ENCODE measurements at places on chromosomes 3 and 15.
A peak's percentile ranks its signal among the peaks of the same experiment; 100 is the strongest.

- DNase-seq = peak; percentile 13
Observed at GRCh38 chr3:112038863-112039262, 4.3 kb downstream of the TMPRSS7 start.

DNA sequence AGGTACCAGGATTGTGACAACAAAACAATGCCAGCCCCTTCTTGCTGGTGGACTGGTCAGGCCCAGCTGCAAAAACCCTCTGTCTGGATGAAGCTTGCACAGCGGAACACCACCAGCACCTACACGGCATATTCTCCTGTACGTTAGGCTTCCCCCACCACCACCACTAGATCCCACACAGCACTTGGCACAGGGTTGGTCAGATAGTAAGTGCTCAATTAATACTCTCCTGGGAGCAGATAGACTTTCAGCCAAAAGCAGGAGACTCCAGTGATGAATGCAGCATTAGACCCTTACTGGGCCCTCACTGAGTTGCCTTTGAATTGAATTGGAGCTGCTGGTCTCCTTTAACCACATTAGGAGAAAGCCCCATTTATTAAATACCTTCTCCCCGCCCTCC, 97.9 kb downstream of the CPN2 start:
- no peak for DNase-seq

- DNase-seq = no peak
Observed at GRCh38 chr15:39360452-39360851, 220.4 kb upstream of the THBS1 start.

DNA sequence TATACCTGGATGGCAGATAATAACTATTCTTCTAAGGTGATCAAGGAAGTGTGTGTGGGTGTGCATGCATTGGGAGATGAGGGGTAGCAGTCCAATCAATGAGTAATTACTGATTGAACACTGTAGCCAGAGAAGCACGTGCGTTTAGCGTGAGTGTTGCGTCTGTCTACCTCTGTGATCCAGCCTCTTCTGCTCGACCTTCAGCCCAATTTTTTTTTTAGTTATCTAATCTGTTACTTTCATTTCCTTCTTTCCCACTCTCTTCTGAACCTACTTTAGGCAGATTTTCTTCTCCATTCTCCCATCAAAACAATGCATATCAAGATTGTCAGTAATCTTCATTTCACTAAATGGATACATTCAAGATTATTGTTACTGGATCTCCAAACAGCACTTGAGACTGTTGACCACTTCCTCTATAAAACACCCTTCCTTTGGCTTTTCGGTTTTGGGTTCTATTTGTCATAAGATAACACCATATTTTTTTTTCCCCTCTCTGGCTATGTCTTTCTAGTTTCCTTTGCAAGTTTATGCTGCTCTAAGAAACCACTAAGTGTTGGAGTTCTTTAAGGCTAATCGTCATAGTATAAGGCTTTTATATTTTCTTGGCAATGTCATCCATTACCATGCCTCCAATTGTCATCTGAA, 41.0 kb downstream of the MCTP2 start:
- DNase-seq = no peak

DNA sequence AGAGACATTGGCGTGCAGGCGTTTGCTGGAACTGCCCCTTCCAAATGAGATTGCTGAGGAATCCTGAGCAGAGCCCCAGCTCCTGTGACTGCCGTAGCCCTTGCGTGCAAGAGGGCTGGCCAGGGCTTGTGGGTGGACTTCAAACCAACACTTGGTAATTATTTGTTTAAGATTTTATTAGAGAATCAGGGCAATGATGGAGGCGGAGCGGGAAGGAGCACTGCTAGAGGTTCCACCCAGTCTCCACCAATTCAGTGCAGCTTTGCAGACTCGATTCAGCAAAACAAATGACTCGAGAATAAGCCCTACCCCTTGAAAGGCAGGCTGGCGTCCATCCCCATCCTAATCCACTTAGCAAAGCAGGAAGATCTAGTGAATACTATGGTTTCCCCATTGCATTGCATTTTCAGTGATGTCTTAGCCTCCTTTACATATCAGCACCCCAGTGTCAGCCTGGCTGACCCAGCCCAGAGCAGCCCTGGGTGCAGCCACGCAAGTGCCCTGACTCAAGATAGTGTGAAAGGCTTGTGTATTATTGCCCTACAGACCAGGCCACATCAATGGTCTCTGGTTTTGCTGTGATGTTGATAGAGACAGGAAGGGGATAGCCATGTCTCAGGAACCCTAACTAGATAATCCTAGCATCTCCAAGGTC, 26.0 kb downstream of the GLDN start:
- DNase-seq = no peak

- DNase-seq = no peak
Observed at GRCh38 chr3:142896201-142896755, 7.4 kb upstream of the PCOLCE2 start.

- DNase-seq = no peak
Observed at GRCh38 chr15:60471314-60471713, 7.6 kb downstream of the ICE2 start.

GRCh38 chr3:64093825-64094712, 70.8 kb upstream of the PSMD6 start:
- no peak for DNase-seq

DNA sequence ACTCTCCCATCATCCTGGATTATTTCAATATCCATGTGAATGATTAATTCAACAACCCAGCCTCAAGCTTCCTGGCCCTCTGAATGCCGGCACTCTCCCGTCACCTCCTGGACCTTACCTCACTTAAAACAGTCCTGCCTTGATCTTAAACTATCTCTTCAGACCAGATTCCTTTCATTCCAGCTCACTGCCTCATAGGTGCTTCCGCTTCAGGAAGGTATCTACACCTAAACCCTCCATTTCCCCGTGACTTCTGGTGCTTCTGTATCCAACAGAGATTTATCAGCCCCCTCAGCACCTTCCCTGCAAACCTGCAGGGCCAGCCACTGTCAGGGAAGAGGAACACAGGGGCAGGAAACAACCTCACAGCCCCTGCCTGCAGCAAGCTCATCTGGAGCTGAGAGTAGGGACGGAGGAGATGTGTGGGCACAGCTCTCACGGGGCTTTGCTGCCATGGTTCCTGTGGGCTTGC, 98.9 kb upstream of the TJP1 start:
- DNase-seq = no peak

DNA sequence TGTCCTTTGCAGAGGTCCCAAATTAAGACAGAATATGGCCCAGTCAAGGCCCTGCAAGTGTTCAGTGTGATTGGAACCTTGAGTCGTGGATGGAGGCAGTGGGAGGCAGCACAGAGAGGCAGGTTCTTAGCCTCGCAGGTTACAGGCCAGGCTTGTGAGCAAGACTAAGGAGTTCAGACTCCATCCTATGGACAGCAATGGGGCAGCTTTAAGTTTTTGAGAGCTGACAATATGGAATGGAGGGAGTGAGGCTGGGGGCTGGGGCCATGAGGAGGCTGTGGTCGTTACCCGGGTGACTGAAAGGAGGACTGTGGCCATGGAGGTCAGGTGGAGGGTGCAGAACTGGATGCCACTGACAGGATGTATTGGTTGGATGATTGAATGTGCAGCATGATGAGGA, 74.1 kb upstream of the PRR23C start:
- DNase-seq = no peak

- no peak for DNase-seq
Observed at GRCh38 chr3:126478581-126479310, 3.1 kb upstream of the ZXDC start.

- DNase-seq = no peak
Observed at GRCh38 chr3:60178931-60179653, 1072.2 kb downstream of the FHIT start.

- DNase-seq = no peak
Observed at GRCh38 chr15:46409841-46410301, 775.0 kb downstream of the SQOR start.

DNA sequence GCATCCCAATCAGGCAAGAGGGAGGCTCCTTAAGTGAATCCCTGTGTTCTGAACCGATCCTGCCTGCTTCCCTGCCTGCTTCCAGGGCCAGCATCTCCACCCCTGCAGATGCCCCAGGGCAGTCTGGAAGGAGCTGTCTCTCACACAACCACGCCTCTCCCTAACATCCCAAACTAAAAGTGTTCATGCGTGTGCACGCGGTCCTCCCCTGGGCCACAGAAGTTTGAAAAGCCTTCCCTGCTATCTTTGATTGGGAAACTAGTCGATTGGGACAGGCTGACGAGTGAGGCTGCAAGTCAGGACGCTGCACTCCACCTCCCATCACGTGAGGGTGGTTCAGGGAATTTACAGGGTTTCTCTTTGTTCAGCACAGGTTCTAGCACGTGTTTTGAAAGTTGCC, 340.9 kb upstream of the ICE2 start:
- DNase-seq = no peak

- no peak for DNase-seq
Observed at GRCh38 chr3:102979682-102980354, 545.0 kb downstream of the ZPLD1 start.

- DNase-seq = peak; percentile 52
Observed at GRCh38 chr3:132641837-132642538, 17.6 kb downstream of the ACAD11 start.

GRCh38 chr3:16906682-16907081, 21.9 kb downstream of the PLCL2 start:
- no peak for DNase-seq

DNA sequence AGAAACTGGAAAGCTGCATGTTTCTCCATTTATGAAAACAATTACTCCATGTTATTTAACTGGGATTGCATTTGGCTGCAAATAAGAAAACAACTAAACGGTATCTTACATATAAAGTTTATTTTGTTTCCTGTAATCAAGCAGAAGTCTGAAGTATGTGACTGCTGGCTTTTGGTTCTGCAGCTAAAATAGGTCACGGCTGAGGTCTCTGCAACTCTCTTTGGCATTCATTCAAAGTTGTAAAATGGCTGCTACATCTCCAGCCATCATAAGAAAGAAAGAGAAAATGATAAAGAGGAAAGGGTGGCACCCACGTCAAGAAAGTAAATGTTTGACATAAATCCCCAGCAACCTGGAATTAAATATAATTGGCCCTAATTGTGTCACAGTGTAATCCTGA, 406.1 kb downstream of the TBC1D5 start:
- no peak for DNase-seq

GRCh38 chr3:23319366-23320312, 116.5 kb downstream of the UBE2E2 start:
- no peak for DNase-seq

DNA sequence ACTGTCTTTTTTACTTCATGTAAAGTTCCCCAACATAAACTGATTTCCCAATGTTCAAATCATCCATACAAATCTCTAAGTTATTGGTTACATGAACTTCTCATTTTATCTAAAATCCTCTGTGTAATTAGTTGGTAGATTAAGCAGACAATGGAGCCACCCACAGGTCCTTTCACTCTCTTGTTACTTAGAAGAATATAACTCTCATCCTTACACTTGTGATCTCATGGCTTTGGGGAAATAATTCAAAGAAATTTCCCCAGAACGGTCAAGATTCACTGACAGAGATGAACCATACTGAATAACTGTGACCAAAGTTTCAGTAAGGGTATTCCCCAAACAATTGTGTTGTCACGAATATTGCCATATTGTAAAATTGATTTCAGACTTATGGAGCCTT, 1102.6 kb upstream of the EPHA6 start:
- DNase-seq = no peak

DNA sequence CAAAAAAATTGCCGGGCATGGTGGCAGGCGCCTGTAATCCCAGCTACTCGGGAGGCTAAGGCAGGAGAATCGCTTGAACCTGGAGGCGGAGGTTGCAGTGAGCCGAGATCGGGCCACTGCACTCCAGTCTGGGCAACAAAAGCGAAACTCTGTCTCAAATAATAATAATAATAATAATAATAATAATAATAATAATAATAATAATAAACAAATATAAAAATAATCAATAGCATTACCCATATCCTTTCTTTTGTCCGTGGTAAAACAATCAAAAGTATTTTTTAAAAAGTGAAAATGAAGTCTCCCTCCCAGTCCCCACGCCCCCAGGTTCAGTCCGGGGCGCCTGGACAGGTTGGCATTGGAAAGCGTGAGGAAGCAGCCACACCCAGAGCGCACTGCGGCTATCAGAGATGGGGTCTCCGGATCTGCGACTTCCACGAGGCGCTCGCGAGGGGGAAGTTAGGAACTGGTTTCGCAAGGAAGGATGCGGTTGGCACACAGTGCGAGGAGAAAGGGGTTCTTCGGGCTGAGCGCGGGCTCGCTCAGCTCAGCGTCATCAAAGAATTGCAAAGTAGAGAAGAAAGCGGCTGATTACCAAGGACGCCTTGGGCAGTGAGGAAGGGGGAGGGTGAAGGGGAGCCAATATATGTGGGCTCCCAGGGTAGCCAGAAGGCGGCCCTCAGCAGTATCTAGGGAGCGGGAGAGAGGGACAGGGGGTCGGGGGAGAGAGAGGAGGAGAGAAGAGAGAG, 69.5 kb upstream of the EPHB3 start:
- DNase-seq = no peak

- no peak for DNase-seq
Observed at GRCh38 chr3:138465925-138466324, 31.5 kb downstream of the ESYT3 start.

- no peak for DNase-seq
Observed at GRCh38 chr3:194852831-194853508, 167.3 kb downstream of the FAM43A start.

- DNase-seq = no peak
Observed at GRCh38 chr3:176785171-176785570, 412.1 kb downstream of the TBL1XR1 start.
